Activated naive CD4-positive, alpha-beta T cell treated with anti-CD3 and anti-CD28 coated beads, Interleukin-2, amount 50 U/mL, for 72 hours (primary cell): ENCODE measurements at places on chromosomes 2 and 18. TPM values are rescaled to one million over a fixed set of nuclear protein-coding genes. Genes with fewer than 3 reads are reported as not detected.

DNA sequence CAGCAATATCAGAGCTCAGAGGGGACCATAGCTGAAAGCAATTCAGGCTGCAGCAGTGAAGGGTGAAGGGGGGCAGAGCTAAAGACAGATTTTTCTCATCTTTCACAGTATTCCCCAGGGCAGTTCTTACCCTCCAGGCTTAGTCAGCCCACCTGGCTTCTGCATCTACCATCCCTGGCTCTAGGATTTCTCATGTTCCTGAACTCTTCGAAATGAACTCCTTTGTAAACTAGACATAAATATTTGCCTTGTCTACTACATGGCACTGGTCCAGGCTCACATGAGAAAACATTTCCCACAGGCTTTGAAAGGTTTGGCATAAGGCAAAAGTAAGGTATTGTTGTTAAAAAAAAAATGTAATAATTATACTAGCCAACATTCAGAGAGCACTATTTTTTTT, 23.6 kb upstream of the NEB start:
- no peak for DNase-seq

GRCh38 chr2:69217333-69218080, 169.5 kb downstream of the GFPT1 start:
- DNase-seq, result no peak

Gene ANKRD29
- total RNA-seq, result not detected

GRCh38 chr2:206438196-206438724, 5.1 kb upstream of the ADAM23 start:
- no peak for DNase-seq

GRCh38 chr2:80054346-80054675, 250.2 kb downstream of the LRRTM1 start:
- DNase-seq, result no peak

DNA sequence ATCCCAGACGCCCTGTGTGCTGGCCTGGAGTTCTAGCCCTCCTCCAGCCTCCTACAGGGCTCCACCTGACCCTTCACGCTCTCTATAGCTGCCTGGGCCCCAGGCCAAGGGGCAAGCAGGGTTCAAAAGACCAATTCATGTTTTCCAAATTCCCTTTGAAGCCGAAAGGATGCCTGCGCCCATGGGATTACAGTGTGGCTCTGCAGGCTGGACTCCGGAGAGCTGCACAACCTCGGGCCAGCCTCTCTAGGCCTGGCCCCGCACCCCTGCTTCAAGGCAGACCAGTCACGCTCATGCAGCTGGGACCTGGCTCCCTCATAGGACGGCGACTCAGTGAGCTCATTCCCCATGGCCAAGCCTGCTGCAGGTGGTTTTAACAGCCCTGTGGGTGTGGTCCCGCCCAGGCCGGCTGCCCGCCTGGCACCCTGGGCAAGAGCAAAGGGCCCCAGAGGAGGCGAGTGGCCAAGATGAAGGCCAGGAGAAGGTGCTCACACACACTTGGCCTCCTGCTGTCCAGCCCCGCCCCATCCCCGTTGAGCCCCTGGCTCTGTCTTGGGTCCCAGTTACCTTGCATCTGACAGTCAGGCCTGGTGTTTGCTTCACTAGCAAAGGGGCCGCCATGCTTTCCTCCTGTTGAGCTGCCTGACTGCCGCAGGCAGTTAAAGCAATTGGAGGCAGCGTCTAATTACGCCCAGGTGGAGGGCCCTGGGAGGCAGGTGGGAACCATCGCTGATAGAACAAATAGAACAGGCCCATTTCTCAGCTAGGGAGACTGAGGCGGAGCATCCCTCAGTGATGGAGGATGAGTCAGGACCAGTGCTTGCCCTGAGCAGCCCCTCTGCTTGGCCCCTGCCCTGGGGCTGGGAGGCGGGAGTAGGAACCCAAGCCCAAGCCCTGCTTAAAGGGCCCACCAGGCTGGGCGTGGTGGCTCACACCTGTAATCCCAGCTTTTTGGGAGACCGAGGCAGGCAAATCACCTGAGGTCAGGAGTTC, 56.9 kb downstream of the SMAD7 start:
- no peak for DNase-seq

DNA sequence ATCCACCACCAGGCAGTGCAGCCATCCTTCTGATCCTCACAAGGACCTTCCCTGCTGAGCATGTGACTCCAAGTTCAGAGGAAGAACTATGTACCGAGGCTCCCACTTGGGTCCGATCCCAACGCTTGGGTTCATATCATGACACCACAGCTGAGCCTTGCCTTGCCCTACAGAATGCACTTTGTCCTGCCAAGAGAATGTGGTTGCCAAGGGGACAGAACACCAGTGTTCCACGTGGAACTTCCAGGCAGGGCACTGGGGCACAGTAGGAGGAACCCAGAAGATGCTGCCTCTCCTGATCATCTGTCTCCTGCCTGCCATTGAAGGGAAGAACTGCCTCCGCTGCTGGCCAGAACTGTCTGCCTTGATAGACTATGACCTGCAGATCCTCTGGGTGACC, at the start of gene TEX51:
TSS of gene TEX51 (plus strand) at position 255 of the 400 bp plus-strand sequence. CDS start at position 284, 29 bp downstream.
- DNase-seq, result peak; percentile 14

- DNase-seq, result no peak
Measured at GRCh38 chr2:216402751-216403150, 9.5 kb upstream of the SMARCAL1 start.

DNA sequence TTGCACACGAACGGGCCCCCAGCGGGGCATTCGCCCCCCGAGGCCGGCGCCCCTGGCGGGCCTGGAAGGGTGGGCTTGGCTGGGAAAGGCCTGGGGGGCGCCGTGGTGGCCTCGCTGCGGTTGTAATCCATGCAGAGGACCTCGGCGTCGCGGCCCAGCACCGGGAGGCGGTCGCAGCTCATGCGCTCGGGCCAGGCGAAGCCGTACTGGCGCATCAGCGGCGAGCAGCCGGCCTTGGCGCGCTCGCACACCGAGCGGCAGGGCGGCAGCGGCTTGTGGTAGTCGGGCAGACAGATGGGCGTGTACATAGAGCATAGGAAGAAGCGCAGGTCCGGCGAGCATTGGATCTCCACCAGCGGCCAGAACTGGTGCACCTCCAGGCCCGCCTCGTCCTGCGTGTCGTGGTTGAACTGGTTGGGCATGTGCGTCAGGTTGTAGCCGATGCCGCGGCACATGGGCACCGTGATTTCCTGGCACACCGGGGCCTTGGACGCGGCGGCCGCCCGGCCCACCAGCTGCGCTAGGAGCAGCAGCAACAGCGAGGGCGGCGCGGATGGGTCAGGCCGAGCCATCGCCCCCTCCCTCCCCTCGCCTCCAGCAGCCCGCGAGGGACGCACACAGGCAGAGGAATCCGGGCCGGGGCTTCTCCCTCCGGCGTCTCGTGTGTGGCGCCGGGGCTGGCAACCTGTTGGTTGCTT, 1.4 kb downstream of the FZD5 start:
- peak; percentile 59 for DNase-seq

Gene TUBA4B
- total RNA-seq, result not detected

Gene SLC19A3
- total RNA-seq, result not detected

GRCh38 chr2:232873292-232873908, 3.3 kb downstream of the SNORC start:
- DNase-seq, result no peak

Gene IL1A
- total RNA-seq, result 2.0 TPM

DNA sequence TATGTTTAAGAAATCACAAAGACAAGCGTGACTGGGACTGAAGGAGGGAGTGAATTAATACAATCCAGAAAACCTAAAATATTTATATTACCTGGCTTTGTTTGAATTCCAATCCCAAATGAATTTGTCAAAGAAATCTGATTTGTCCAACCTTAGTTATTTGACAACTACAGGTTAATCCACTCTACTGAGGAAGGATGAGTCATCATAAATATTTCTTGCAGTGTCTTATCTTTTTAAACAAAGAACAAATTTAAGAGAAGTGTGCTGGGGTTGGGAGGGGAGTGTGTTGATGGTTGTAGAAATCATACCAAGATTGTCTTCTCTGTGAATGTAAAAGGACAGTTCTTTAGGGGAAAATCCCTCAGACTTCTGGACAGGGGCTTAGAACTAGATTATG, 1106.3 kb upstream of the SLC39A10 start:
- DNase-seq, result no peak

Gene DES
- not detected for total RNA-seq

DNA sequence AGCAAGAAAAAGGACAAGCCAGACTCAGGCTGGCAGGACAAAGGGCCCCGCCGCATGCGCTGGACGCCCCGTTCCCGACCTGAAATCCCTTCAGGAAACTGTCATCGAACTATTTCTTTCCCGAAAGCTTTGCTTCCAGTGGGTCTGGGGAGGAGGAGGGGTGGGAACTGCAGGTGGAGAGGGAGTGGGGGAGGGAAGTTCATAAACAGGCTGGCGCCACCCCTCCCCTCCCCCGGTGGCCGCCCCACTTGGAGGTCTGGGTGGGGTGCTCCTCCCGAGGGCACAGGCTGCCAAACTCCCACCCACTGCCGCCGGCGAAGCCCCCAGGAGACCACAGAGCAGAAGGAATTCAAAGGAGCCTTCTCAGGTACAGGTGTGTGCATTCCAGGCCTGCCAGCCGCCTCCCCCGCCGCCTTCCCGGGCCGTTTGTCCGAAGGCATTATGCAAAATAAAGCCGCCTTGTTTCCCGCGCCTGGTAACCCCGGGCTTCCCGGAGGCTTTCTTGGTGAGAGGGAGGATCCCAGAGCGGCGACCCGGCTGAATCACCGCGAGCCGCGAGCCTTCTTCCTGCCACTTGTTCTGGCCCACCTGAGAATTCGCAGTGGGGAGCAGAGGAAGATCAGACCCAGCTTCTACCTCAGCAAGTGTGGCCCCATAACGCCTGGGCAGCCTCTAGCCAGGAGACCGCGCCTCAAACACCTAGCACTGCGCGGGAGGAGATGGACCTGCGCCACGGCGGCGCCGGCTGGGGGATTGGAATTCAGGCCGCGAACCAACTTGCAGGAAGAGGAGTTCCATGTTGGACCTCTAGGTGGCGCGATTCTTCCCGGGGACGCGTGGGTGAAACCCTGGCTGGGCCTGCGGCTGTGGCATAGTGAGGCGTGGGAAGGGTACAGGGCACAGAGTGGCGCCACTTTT, 101.9 kb downstream of the FOXI3 start:
- DNase-seq, result peak; percentile 65

- DNase-seq, result peak; percentile 18
Measured at GRCh38 chr2:225282858-225283710, 116.4 kb upstream of the NYAP2 start.

Gene CNDP1
- total RNA-seq, result 0.32 TPM

Gene OLA1
- total RNA-seq, result 128 TPM

Gene CD207
- not detected for total RNA-seq

Gene GPR45
- not detected for total RNA-seq

Gene AKAIN1
- total RNA-seq, result not detected

Gene GPR39
- total RNA-seq, result not detected

DNA sequence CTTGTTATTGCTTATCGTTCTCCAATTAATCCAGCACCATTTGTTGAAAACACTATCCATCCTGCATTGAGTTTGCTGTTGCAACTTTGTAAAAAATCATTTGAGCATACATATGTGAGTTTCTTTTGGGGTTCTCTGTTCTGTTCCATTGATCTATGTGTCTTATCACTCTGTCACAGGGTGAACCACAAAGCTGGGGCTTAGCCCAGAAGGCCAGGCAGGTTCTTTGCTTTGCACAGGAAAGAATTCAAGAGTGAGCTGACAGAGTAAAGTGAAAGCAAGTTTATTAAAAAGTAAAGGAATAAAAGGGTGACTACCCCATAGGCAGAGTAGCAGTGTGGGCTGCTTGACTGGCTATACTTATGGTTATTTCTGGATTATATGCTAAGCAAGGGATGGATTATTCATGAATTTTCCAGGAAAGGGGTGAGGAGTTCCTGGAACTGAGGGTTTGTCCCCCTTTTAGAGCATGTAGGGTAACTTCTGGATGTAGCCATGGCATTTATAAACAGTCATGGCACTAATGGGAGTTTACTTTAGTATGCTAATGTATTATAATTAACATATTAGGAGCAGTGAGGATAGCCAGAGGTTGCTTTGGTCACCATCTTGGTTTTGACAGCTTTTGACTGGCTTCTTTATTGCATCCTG, 46.8 kb downstream of the RNF138 start:
- DNase-seq, result no peak

DNA sequence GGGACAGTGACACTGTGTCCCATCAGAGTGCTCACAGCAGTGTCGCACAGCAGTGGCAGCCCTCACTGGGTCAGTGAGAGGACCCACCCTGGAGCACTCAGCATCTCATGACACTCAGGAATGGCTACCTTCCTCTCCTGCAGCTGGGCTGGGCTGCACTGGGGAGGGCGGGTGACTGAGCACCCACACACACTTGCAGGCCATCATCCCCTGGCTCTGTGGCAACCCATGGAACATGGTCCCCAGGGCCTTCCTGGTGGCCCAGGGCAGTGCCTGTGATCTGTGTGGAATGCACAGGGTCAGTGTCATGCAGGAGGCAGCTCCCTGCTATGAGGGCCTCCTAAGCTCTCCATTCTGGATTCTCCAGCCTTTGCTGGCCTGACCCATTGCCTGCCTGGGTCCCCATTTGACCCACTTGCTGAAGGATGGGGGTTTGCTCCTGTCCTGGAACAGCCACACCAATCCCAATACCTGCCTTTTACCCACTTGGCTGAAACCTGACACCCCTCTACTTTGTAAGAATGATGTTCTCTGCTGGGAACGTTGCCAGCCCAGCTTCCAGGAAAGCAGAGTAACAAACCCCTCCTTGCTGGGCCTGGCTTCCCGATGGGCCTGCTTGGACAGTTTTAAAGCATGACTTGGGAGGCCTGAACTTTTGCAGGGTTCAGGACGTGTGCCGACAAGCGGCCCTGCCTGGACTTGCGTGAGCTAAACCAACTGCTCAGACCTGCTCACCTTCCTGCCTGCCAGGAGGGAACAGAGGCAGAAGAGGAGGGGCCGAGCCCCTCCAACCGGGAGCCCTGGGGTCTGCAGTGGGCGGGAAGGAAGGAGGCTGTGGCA, 13.7 kb downstream of the HS6ST1 start:
- DNase-seq, result no peak

Gene VAMP8
- 135 TPM for total RNA-seq

DNA sequence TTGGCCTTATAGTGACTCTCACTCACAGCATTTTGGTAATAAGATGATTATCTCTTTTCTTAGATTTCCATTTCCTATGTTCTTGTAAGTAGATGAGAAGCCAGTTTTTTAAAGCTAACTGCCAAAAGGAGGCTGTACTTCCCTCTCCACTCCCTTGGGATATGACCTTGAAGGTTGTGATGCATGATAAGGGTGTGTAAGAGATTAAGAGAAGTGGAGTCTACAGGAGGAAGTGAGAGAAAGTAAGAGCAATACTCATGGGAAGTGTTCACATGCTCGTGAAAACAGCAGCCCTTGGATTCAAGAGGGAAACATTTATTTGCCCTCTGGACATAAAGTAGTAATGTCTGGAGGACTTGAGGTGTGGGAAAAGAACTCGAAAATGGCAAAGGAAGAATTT, 171.5 kb downstream of the EVA1A start:
- no peak for DNase-seq

DNA sequence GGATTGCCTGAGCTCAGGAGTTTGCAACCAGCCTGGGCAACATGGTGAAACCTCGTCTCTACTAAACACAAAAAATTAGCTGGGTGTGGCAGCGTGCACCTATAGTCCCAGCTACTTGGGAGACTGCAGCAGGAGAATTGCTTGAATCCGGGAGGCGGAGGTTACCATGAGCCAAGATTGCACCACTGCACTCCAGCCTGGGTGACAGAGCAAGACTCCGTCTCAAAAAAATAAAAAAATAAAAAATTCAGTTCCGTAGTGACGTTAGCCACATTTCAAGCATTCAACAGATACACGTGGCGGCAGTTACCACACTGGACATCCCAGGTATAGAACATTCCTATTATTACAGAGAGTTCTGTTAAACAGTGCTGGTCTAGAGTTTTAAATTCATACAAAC, 4.5 kb downstream of the KANSL3 start:
- DNase-seq, result no peak

- DNase-seq, result no peak
Measured at GRCh38 chr2:135974036-135974435, 11.4 kb downstream of the DARS1 start.

Gene PDE11A
- not detected for total RNA-seq

- no peak for DNase-seq
Measured at GRCh38 chr2:54599914-54600313, 123.5 kb upstream of the EML6 start.
